ENCODE measurements at places on chromosomes 6 and 20. TPM values are rescaled to one million over a fixed set of nuclear protein-coding genes. Genes with fewer than 3 reads are reported as not detected.

- DNase-seq = no peak
Observed at GRCh38 chr20:4445784-4446183, 275.9 kb upstream of the PRND start.

DNA sequence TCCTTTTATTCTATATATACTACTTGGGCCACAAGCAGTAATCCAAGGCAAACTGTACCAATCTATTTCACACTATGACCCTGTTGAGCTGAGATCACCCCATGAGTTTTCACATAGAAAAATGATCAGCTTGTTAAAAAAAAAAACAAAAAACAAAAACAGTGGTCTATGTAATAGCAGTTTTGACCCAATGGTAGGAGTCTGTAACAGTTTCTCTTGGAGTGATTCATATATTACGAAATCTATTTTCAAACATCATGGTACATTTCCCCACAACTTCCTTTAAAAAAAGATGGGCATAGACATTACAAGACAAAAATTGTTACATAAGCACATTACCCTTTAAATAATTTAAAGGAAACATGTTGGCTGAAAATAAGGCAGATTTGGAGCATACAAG is 78.1 kb downstream of the PRSS35 start:
- DNase-seq = no peak

- DNase-seq = no peak
Observed at GRCh38 chr6:13427801-13428582, 59.4 kb downstream of the GFOD1 start.

- DNase-seq = no peak
Observed at GRCh38 chr6:95227351-95227750, 350.0 kb upstream of the MANEA start.

The POU5F1 gene
- total RNA-seq = not detected

The MPIG6B gene
- not detected for total RNA-seq

All from frontal cortex (tissue), 4 donors.